Activated CD4-positive, CD25-positive, alpha-beta regulatory T cell treated with anti-CD3 and anti-CD28 coated beads, Interleukin-2, amount 50 U/mL, for 16 hours (primary cell): ENCODE measurements at places on chromosomes 3 and 15.

DNA sequence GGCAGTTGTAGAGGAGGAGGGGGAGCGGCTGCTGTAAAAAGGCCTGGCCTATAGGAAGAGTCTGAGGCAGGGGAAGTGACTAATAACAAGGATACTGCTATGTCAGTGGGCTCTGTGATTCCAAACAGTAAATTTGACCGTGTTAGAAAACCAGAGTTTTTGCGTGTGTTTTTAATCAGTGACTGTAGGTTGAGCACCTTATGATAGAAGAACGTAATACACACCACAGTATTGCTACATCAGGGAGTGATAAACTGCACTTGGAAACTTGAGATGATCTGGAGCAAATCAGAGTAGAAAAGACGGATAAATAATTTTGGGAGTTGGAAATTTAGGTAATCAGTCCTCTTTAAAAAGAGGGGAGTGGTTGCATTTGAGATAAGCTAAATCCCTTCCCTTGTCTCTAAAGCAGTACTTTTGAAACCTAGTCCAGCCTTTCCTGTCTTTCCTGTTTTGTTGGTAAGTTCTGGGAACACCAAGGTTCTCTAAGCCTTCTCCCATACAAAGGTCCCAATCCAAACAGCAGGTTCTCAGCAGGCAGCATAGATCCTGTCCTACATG, 130.5 kb upstream of the NR2E3 start:
- DNase-seq = no peak

- DNase-seq = no peak
Observed at GRCh38 chr15:101307048-101307896, 12.2 kb upstream of the SNRPA1 start.

DNA sequence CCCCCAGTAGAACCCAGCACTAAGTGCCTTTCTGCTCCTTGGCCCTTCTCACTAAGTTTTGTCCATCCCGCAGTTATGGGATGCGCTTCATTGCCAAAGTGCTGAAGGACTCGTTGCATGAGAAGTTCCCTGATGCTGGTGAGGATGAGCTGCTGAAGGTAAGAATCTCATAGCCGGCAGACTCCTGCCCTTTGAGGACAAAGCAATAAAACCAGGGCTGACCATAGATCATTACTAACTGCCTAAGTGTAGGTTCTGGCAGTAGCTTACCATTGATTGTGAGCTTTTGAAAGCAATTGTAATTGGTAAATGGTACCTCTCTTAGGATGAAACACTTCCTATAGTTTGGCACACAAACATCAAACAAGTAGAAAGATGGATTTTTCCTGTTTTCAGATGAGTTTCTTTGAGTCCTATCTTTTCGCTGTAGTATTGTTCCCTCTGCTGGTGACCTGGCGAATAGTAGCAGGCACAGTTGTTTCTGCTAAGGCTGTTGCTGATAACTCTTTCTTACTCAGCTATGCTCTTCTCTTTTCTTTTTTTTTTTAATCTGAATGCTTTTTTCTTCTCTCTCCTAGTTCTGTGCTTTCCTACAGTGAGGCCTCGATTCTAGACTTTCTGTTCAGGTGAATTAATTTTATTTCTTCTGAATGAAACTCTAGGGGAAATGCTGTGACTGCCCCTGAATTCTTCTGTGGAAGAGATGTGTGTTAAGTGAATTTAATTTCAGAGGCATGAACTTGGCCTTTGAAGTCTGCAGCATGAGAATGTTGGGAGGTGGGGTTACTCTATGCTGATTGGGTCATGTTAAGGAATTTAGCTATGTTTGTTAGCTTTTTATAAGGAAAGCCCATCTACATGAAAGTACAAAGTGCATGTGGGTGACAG, 47.4 kb upstream of the CRTC3 start:
- DNase-seq = no peak

DNA sequence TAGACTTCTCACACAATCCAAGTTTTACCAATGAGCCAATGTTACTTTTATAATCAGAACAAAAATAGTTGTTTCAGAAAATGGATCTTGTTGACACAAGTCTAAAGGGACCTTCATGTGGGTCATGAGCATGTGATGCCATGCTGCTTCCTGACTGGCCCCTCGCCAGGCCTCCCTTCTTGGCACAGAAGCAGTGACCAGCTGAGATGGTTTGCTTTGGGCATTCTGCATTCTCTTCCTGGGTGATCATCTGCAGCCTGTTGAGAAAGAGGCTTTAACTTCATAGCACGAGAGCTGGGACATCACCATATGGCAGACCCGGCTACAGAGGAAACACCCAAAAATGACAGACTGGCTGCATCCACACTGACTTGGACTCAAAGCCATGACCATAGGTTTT, 45.7 kb downstream of the TGM4 start:
- no peak for DNase-seq

- no peak for DNase-seq
Observed at GRCh38 chr15:59147666-59148065, 42.7 kb downstream of the CCNB2 start.
